ENCODE measurements at places on chromosomes 1 and 21.

GRCh38 chr1:19569786-19570185, 74.3 kb upstream of the NBL1 start:
- DNase-seq, result no peak

- DNase-seq, result no peak
These were observed 57.4 kb downstream of the GALNT2 start for GRCh38 chr1:230124186-230125128.

GRCh38 chr1:2595261-2595811, 8.8 kb downstream of the PRXL2B start:
- DNase-seq, result no peak

GRCh38 chr1:61375082-61375880, 292.9 kb downstream of the NFIA start:
- DNase-seq, result no peak

DNA sequence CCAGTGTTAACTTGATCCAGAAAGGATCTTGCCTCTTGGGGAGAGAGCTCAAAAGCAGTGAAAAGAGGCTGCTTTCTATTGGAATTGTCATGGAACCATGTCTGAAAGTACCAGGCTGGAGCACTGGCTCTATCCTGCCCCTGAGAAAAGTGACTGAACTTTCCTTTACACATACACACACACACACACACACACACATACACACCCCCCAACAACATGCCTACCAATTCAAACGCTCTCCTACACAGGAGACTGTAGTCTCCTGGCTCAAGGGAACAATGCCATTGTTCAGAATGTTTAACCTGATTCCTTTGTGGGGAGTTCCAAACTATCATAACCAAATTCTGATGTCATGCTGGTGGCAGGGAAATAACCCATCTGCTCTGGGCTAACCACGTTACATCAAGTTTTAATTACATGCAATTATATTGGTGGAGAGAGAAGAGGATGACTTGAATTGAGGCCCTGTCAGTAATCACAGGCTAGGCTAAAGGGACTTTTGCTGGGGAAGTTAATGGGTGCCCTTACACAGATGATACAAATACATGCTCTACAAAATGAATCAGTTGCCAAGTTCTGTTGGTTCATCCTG, 52.3 kb upstream of the DUSP10 start:
- no peak for DNase-seq

- DNase-seq, result no peak
These were observed 202.9 kb downstream of the MATN1 start for GRCh38 chr1:30520476-30520875.

DNA sequence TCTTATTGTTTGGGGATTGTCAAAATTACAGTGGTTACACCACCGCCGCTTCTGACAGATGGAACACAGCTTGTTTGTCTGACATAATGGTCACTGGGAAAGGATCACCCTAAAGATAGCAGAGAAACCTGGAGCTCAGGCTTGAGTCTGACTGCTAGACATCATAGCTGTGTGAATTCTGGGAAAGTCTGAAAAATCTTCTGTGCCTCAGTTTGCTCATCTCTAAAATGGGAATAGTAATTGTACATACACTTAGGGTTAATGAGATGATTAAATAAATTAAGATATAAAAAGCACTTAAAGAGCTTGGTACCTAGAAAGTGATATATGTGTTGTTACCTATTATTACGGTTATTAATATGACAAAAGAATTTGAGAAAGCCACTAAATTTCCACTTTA, 39.7 kb upstream of the NRIP1 start:
- no peak for DNase-seq

- peak; percentile 64 for DNase-seq
These were observed 3.1 kb upstream of the YRDC start for GRCh38 chr1:37811027-37811655.

GRCh38 chr1:61487801-61488200, 237.1 kb downstream of the TM2D1 start:
- DNase-seq, result no peak

DNA sequence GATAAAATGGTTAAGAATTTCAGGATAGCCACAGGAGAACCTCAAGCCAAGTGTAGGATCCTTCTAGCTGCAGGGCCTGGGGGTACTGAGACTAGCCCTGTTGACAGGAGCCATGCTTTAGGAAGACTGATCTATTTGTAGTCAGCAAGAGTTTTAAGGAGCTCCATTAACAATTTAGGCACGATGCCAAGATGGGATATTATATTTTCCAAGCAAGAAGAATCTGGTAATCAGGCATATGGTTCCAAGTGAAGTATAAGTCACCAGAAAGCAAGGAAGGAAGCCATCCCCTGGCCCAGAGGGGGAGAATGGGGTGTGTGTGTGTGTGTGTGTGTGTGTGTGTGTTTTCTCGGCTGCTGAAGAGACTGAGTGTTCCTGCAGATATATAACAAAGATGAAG, 7.0 kb downstream of the IFNAR2 start:
- DNase-seq, result no peak

DNA sequence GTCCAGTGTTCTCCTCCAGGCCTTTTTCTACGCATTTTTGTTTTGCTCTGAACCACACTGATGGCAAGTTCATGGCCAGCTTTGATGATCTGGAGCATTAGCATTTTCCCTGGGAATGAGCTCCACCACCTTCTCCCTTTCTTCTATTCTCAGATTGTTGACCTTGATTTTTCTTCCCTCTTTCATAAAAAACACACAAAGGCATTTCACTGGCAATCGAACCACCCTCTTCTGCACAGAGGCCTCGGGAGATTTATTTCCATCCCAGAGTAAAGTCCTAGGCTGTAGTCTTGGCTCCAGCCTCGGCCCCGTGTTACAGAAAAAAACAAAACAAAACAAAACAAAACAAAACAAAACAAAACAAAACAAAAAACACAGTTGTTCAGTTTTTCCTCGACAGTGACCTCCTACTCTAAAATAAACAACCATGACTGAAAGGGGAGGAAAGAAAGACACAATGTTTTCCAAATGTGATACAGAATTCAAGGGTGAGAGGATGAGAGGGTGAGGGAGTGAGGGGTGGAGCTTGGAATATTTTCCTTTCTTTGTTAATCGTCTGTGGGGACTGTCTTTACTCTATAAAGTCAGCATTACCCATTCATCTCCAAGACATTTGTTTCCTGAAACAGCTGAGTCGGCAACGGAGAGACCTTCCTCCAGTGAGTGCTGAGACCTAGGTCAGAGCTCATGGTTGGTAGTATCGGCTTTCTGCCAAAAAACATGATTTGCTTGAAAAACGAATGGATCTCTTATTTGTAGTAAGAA, 29.8 kb upstream of the RNF186 start:
- no peak for DNase-seq

DNA sequence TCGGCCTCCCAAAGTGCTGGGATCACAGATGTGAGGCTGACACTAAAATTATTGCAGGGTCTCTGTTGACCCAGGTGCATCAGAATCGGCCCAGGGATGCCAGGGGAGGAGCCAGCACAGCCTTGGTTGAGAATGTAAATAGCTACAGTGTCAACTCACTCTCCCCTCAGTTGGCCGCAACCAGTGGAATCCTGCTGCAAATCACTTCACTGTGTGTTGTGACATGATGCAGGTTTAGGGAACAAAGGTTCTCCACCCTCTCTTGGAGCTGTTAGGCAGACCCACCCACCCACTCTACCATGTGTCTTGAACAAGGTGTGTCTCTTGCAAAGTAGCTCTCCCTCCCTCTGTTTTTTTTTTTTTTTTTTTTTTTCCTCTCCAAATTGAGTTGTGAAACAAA, 60.5 kb upstream of the SOD1 start:
- no peak for DNase-seq

DNA sequence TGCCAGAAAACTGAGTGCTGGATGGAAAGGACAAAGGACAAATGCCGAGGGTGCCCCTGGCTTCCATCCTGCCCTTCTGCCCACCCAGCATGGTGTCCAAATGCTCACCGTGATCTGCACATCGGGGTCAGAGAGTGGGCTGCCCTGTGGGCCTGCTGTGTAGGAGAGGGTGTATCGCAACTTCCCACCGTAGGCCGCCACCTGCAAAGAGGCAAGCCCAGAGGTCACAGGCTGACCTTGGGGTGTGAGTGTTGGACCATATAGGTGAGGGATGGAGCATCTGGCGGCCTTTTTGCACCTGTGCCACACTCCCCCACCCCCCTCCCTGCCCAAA, 53.5 kb downstream of the LDLRAD2 start:
- DNase-seq, result no peak

DNA sequence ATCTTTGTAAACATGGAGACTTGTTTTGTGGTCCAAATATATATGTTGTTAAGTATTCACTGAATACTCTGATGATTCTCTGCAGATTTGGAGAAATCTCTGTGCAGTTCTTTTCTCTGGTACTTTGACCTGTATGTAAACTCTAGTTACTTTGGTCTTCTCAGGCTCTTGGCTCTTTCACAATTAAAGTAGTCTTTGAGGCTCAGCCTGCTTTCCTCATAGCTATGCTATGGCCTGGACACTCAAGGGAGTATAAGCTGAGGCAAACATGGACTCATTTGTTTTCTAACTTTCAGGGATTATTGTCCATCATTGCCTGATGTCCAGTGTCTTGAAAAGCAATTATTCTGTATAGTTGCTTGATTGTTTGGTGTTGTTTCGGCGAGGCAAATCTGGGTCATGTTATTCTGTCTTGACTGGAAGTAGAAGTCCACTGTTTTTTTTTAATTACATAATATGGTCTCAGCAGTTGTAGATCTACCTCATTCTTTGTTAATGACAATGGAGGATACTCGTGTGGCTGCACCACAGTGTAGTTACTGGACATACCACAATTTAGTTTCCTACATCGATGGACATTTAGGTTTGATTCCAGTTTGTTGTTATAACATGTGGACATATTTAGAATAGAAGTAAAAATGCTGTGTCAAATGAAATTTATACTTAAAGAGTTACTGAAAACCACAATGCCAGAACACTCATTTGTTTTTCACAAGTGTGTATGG, 9.2 kb downstream of the PTBP2 start:
- DNase-seq, result no peak

GRCh38 chr21:46613391-46613790, 8.5 kb upstream of the S100B start:
- no peak for DNase-seq

- no peak for DNase-seq
These were observed 359.0 kb downstream of the HHAT start for GRCh38 chr1:210687582-210688279.

DNA sequence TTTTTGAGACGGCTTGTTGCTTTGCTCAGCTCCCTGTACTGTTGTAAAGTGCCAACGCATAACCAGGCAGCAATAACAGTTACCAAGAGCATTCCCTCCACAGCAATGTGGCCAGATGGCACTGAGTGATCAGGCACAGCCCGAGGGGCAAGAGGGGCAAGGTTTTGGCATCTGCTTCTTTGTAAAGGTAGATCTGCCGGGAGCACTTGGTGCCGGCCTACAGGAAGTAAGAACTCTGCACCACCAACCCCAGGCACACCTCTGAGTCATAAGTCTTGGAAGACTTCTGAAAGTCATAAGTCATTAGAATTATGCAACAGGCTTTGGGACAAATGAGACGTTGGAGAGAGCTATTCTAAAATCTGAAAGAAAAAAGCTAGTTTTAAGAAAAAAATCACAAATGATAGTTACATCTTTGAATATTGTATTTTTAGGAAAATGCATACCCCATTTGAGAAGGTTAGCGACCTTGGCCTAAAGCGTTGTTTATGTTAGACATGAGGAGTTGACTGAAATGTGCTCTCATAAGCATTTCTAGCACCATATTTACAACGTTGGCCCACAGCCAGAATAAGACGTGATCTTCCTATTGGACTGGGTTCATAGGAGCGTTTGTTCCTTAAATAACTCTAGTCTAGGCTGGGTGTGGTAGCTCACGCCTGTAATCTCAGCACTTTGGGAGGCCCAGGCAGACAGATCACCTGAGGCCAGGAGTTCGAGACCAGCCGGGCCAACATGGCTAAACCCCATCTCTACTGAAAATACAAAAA, 37.7 kb upstream of the MAP10 start:
- no peak for DNase-seq

GRCh38 chr1:38815903-38816627, 43.5 kb downstream of the RRAGC start:
- peak; percentile 6 for DNase-seq

GRCh38 chr1:180773210-180773865, 139.4 kb upstream of the KIAA1614 start:
- no peak for DNase-seq

GRCh38 chr21:43728467-43729390, 9.8 kb downstream of the PDXK start:
- peak; percentile 91 for DNase-seq

DNA sequence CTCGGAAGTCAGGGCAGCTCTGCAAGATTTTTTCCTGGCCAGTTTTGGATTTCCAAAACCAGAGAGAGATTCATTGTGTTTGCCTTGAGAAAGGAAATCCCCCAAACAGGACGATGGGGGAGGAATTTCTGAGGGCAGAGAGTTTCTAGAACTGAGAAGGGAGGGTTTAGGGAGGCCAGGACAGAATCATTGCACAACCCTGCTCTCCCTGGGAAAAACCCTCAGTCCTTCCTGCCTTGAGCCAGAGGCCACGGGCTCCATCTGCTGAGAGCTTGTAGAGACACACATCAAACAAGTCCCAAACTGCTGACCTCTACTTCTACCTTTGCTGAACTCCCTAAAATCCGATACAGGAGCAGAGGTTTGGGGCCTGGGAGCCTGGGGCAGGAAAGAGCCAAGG, 99.7 kb downstream of the NMNAT2 start:
- DNase-seq, result no peak

GRCh38 chr1:228937851-228938536, 202.7 kb downstream of the RHOU start:
- no peak for DNase-seq

DNA sequence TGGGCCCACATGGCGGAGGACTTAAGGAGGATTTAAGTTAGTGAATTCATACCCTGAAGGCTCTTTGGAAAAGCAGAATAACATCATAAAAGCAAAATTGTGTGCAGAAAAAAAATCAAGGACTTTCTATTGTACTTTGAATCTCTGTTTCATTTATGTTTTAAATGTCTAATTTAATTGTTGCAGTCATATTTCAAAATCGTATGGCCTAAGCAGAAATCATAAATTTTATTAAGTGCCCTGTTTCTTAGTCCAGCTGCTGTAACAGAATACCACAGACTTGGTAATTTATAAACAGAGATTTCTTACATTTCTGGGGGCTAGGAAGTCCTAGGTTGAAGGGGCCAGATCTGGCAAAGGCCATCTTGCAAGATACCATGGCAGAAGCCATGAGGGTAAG, 555.6 kb downstream of the LTN1 start:
- no peak for DNase-seq

All from activated CD4-positive, alpha-beta T cell treated with anti-CD3 and anti-CD28 coated beads, Interleukin-2, amount 50 U/mL, for 48 hours (primary cell).